Islet precursor cell (in vitro differentiated cells): ENCODE measurements at places on chromosomes 5 and 9.

DNA sequence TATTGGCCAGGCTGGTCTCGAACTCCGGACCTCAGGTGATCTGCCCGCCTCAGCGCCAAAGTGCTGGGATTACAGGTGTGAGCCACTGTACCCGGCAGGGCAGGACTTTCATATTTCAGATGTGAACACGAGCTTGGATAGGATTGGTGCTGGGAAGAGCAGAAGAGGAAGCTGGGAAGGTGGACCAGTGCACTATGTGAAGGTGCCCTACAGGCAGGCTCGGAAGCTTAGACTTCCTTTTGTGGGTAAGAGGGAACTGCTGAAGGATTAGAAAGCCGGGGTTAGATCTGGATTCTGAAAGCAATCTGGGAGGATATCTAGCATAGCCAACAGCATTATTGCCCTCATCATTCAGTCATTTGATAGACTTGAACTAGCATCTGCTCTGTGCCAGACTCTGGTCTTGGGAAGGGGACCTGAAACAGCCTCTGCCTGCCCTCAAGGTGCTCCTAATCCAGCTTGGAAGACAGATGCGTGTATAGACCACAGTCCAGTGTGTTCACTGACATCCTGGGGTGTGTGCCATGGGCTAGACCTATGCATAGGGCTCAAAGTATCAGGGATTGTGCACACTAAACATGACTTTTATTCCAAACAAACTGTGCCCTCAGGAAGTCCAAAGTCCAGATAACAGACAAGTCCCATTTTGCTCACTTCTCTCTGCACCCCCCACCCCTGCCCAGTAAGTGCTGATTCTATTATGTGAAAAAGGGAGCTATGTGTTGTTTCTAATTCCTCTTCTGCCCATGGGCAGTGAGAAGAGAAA, 637 bp downstream of the CBY3 start:
- DNase-seq: no peak

DNA sequence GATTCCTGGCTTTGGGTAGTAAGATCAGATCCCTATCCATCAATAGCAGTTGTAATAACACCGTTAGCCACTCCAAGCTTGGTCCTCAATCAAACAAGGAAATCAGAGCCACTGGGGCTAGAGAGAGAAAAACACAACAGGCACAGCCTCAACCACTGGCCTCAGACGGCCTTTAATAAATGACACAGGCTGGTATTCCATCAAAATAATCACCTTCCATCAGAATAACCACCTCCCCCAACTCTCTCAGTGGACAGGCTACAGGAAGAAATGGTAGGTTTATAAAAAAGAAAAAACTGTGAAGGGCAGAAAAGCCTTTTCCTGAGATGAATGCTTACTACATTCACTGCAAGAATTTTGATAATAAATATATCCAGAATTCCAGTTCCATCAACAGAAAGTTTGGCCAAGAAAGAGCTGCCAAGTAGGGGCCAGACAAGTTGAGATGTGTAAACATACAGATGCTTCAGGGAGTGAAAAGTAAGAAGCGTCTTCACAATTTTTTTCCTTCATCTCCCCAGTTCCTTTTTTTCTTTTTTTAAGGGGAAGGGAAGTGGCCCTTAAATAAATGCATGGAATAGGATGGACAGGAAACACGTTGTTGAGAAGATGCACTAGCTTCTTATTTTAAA, 5.5 kb downstream of the FOXD1 start:
- no peak for DNase-seq

DNA sequence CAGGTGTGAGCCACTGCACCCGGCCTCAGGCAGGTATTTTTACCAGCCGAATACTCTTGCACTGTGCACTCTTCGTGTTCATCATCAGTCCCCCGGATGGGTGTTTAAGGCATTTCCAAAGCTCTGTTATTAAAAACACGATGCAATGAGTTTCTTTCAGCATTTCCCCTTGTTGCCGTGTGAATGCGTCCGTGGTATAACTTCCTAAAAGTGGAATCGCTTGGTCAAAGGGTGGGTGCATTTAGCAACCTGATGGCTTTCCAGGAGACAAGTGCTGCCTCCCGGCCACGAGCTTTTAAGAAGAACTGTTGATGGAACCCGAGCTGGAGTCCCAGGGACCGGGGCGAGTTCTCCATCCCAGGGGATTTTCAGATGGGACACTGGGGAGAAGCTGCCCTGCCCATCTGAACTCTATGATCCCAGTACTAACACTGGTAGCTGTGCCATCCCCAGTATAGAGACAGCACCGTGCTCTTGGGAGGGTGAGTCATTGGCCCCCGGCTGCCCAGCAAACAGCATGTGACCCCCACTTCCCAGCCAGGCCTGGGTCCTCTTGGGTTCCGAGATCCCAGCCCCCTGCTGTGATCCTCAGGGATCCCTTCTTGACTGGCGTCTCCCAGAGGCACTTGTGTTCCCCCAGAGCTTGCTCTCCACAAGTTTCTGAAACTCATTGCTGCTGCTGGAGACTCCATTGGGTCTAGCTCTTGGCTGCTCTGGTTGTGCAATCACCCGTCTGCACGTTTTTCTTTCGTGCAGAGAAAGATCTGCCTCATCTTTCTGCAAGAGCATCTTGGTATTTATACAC, 169.5 kb upstream of the IER5L start:
- DNase-seq: no peak

GRCh38 chr5:53481887-53482716, 1.7 kb downstream of the FST start:
- DNase-seq: peak; percentile 84

DNA sequence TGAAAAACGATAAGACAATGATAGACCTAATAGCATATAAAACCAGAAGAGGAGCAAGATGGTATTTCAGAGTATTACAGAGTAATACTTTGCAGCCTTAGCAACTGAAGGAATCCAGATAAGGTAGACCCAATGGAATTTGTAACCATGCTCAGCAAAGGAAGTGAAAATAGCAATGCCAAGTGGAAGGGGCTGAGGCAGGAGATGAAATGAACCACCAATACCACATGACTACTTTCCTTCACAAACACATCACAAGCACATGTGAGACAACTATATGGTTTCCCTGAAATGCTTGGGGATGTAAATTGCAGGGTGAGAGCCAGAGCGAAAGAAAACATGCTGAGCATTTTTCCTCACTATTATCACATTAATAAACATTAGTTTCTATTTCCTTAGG, 79.8 kb upstream of the MELK start:
- DNase-seq: no peak

- DNase-seq: peak; percentile 61
Measured at GRCh38 chr5:135598691-135599395, 20.1 kb upstream of the CXCL14 start.

DNA sequence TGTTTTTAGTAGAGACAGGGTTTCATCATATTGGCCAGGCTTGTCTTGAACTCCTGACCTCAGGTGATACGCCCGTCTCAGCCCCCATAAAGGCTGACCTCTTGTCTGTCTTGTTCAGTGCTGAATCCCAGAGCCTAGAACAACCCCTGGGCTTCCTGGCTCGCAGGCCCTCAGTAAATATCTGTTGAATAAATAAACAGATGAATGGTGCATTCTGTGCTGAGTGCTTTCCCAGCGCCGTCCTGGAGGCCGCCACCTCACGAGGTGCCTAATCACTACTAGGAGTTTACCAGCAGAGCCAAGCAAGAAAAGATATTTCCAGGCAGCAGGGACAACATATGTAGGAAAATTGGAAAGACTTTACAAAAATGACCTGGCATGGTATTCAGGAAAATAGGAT, 88.5 kb downstream of the SNX24 start:
- DNase-seq: no peak

GRCh38 chr5:119902593-119902992, 273.2 kb downstream of the FAM170A start:
- no peak for DNase-seq

GRCh38 chr5:89168766-89169165, 285.8 kb upstream of the MEF2C start:
- DNase-seq: no peak

- no peak for DNase-seq
Measured at GRCh38 chr9:134962065-134962972, 44.6 kb upstream of the FCN1 start.

GRCh38 chr9:80072451-80072850, 500.7 kb downstream of the TLE4 start:
- DNase-seq: no peak

- no peak for DNase-seq
Measured at GRCh38 chr5:33968211-33969005, 16.1 kb downstream of the SLC45A2 start.

GRCh38 chr5:56575821-56576220, 239.5 kb upstream of the MAP3K1 start:
- DNase-seq: no peak

DNA sequence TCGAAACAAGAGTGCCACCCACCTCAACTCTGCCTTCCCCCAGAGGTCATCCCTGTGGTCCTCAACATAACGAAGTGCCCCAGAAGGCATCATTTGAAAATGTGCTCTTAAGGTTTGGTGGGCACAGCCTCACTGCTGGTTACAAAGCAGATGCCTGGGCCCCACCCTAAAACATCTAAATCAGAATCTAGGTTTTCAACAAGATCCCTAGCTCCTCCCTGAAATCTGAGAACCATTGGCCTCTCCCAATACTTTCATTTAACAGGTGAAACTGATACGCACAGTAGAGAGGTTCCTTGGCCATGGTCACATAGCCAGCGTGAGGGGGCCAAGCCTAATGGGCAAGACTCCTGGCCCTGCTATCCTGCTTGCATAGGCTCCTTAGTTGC, 376.2 kb upstream of the CLINT1 start:
- no peak for DNase-seq

GRCh38 chr5:2892466-2893000, 141.1 kb upstream of the IRX2 start:
- DNase-seq: peak; percentile 29

GRCh38 chr5:179612577-179613459, 10.7 kb downstream of the HNRNPH1 start:
- no peak for DNase-seq

DNA sequence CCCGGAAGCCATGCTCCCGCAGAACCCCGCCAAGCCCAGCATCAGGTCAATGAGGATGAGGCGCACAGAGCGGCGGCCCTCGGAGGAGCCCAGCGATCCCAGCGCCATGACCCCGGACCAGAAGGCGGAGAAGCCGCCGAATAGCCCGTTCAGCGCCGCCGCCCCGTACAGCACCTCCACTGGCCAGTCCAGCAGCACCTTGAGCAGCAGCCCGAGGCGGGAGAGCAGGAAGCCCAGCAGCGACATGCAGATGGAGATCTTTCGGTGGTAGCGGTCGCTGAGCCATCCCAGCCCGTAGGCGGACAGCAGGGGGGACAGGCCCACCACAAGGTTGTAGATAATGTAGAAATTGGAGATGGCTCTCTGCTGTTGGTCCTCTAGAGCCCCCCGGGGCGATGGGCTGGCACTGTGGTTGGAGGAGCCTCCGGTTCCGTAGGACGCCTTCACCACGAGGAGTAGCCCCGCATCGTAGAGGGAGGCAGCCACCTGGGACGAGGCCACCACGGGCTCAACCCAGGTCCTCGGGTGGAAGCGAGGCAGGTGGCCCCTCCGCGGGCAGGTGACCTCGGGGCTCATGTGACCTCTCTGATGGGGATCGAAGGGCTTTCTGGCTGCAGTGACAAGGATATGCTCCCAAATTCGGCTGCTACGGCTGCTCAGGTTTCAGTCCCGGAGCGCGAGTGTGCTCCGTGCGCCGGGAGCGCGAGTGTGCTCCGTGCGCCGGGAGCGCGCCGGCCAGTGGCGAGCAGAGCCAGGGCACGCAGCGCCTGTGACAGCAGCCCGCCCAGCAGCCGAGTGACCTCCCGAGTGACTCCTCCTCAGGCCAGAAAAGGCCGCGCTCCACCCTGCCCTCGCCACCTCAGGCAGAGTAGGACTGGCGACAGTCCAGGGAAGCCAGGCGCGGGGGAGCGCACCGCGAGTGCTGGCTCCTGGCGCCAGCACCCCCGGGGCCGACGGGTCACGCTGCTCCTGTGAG, at the start of gene SLC46A2:
TSS of gene SLC46A2 (minus strand) at position 771 of the 976 bp plus-strand sequence. CDS start at position 576, 195 bp downstream.
- peak; percentile 75 for DNase-seq

DNA sequence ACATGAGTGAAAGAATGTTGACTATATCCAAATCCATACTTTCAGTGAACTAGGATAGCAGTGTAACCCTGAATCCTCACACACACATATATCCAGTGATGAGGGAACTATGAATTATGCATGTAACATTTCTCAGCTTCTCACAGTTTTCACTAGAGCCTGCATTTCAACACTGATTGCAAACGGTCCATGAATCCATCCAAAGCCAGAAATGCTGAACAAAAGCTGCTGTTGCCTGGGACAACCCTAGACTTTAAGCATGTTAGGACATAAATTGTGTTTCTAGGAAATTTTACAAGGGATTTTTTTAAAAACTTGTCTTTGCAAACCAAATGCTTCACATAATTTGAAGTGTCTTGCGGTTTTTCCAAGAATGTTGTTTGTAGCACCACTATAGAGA, 2010.0 kb upstream of the WWC1 start:
- DNase-seq: no peak

DNA sequence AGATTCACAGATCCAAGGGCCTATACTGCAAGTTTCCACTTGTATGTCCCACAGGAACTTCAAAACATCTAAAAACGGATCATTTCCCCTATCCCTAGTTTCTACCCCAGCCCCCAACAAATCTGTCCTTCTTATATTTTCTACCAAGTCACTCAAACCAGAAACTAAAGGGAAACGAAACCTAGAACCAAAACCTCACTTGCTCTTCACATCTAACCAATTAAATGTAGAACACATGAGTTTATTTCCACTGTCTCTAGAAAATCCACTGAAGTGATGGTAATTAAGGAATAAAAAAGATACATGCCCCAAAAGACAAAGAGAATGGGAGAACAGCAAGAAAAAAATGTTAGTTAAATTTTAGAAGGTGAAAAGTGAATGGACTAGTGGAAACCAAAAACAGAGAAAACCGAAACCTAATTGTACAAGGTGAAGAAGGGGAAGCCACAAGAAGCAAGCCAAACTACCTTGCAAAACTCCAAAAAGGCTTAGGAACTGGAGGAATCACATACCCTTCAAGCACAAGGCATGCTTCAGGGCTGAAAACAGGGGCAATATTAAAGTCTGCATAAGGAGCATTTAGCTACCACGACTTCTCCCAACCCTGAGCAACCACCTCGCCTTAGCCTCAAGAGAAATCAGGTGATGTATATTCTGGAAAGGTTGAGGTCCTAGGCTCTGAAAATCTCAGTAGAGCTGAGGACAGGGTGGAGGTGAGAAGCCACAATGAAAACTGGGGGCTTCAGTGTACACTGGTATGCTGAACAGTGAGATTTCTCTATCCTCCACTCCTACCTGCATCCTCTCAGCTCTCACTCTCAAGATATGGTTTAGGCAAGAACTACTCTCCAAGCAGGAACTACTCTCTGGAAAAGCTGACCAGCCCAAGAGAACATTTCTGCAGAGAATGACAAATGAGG, 11.1 kb downstream of the SMU1 start:
- no peak for DNase-seq

- DNase-seq: no peak
Measured at GRCh38 chr5:39257554-39257953, 38.2 kb upstream of the FYB1 start.

- no peak for DNase-seq
Measured at GRCh38 chr9:38229504-38230155, 160.6 kb upstream of the SHB start.

DNA sequence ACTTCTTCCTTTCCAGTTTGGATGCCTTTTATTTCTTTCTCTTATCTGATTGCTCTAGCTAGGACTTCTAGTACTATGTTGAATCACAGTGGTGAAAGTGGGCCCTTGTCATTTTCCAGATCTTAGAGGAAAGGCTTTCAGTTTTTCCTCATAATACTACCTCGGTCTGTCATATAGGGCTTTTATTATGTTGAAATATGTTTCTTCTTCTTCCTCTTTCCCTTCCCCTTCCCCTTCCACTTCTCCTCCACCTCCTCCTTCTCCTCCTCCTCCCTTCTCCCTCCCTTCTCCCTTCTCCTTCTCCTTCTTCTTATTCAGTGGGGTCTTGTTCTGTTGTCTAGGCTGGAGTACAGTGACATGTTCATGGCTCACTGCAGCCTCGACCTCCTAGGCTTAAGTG, 9.2 kb upstream of the TERT start:
- DNase-seq: no peak
